ENCODE measurements at places on chromosomes 1 and 21. TPM values are rescaled to one million over a fixed set of nuclear protein-coding genes. Genes with fewer than 3 reads are reported as not detected.

MUL1 gene
- 16.3 TPM for total RNA-seq

TSSK3 gene
- 1.7 TPM for total RNA-seq

SPRR3 gene
- total RNA-seq: not detected

VAMP3 gene
- 22.3 TPM for total RNA-seq

PIGR gene
- total RNA-seq: not detected

EDN2 gene
- total RNA-seq: not detected

NPPB gene
- total RNA-seq: not detected

IGSF21 gene
- not detected for total RNA-seq

INSRR gene
- total RNA-seq: 0.04 TPM

VSIG8 gene
- total RNA-seq: 0.26 TPM

LAX1 gene
- 26.9 TPM for total RNA-seq

EVI5 gene
- 7.7 TPM for total RNA-seq

CFAP410 gene
- total RNA-seq: 16.4 TPM

CLCNKA gene
- total RNA-seq: 0.40 TPM

MAN1C1 gene
- 7.7 TPM for total RNA-seq

BRINP3 gene
- total RNA-seq: not detected

ADORA1 gene
- total RNA-seq: not detected

CFAP141 gene
- not detected for total RNA-seq
